ENCODE measurements at places on chromosomes 12 and 14.

- no peak for DNase-seq
Measured at GRCh38 chr14:44279357-44279756, 227.7 kb downstream of the FSCB start.

DNA sequence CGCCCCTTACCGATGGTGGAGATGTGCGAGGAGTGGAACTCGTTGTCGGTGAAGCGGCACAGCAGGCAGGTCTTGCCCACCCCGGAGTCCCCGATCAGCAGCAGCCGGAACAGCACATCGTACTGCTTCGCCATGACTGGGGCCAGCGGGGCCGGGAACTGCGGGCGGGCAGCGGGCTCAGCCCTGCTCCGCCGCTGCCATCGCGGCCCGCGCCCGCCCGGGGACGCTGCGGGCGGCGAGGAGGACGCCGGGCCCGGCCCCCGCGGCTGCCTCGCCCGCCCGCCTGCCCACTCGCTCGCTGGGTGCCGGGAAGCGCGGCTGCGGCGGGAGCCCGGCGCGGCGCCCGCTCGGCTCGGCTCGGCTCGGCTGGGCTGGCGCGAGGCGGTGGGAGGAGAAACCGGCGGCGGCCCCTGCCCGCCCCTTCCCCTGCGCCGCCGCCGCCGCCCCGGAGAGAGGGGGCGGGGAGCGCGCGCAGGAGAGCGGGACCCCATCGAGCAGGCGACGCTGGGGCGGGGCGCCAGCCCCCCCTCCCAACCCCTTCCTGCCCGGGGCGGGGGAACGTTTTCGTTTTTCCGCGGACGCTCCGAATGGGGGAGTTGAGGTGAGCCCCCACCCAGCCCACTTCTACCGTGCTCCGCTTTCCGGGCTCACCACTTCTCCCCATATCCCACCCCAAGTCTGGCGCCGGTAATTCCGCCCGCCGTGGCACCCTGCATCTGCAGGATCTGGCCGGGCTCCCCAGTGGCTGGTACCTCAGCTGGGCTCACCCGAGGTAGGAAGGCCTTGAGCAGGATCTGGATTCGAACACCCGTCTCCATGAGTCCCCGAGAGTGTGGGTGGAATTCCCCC lies at the start of gene RAB15:
Gene RAB15, minus strand, starts transcription at position 394 of the 849 bp plus-strand sequence. Its CDS starts 260 bp downstream, at position 134.
- DNase-seq, result peak; percentile 80

DNA sequence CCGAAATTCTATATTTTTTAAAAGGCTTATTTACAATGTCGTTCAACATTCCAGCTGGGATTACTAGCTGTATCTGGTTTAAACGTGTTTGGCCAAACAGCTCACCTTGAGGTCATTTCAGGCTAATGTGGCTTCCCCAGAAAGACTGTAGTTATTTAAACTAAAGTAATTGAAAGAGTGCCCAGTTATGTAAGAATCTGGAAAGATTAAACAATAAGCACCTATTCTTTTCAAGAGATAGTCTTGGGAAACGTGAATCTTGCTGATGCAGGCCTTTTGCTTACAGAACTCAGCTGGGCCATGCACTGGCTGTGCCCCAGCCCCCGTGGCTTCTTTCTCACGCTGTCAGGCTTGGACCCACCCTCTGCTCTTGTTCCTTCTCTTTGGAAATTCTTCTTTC lies 24.4 kb downstream of the GLRX5 start:
- no peak for DNase-seq

DNA sequence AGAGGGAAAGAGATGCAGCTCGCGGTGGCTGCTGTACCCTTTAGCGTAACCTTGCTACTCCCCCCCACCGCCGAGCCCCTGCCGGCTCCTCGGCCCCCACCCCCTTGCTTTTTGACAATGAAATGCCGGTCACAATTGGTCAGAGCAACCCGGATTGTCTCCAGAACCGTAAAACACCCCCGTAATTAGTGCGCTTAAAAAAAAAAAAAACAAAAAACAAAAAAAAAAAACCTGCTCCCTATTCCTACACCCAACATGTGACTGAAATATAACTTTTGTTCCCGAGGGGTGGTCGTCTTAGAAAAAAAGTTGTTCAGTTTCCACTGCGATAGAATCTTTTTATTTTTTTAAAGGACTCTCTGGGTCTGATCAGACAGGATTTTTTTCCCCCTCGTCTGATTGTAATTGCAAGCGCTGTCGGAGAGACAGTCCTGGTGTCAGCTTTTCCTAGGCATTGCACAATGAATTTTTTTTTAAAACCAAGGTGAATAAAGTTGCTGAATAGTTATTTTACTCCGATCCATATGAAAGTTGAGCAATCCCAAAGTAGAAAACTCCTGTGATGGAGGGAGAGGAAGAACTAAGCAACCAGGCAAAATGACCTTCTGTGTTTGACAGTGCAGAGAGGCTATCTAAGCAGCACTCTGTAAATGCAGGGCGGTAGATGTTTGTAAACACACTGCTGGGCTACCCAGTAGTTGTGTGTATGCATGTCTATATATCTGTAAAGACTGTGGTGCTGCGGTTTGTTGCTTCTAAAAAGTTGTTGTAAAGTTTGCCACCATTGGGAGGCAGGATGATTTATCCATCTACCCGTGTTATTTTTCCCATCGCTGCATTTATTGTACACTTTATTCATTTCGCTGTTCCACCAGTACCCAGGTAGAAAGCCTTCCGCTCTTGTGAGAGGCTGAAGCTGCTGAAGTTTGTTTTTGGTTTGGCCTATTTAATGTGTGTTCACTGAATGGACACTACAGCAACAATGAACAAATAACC lies 1.1 kb downstream of the ETV6 start:
- peak; percentile 32 for DNase-seq

DNA sequence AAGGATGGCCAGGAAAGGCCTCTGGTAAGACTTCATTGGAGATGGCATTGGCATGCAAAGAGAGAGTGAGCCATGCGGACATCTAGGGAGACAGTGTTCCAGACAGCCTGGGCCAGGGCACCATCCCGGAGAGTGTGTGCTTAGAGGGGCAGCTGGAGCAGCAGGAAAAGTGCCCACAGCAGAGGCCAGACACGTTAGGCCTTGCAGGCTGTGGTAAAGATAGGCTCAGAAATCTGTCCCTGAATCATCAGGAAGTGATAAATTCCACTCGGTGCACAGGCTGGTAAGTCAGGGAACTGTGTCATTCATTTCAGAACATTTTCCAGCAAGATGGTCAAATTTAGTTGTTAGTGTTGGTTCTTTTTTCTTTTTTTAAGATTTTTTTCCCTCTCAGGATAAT lies 8.8 kb downstream of the GALNT16 start:
- DNase-seq, result no peak

DNA sequence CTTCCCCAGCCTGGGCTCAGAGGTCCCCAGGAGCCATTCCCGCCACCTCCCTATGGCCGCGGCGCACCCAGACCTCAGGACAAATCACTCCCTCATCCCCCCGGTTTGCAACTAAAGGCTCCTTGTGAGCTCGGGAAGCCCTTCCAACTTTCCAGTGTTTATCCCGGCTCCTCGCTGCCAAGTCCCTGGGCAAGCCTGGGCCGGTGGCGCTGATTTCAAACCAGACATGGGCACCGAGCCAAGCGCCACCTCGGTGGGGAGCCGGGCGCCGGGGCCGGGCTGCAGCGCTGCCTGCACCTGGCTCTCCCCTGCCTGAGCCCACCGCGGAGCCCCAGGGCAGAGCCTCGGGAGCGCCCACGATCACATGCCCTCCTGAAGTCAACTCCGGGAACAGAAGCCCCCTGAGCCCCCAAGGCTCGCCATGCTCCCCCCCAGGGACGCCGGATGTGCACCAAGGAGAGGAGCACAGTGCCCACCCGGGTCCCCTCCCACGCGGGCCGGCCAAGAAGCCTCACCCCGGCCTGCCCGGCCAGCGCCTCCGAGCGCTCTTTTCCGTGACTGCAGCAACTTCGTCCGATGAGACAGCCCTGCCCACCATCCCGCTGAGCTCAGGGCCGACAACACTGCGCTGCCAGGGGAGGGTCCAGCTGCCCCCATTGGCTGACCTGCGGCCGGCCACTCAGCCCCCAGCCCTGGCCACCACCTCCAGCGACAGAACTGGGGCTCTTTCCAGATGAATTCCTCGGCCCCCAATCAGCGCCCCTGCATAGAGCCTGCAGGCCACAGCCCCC lies 50.0 kb downstream of the NCOR2 start:
- DNase-seq, result peak; percentile 97

DNA sequence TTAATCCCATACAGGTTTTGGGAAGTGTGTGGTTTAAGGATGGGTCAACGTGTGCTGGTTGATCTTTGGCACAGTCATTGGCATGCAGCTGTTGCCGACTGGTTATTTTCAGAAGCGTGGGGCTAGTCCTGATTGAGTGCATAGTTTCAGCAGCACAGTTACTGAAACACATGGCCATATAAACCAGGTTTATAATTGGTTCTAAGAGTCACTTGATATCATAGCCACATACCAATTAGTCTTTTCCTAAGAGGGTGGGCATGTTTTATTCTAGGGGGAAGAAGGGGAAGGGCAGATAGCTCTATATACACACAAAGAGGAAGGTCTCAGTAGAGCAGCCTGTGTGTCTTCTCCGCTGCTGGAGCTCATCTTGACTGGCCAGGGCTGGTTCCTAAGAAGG lies 11.0 kb upstream of the RPS6KL1 start:
- DNase-seq, result no peak

GRCh38 chr14:51957950-51958349 lies 31.4 kb upstream of the RTRAF start:
- no peak for DNase-seq

- DNase-seq, result no peak
Measured at GRCh38 chr12:103573185-103573584, 13.9 kb upstream of the STAB2 start.

DNA sequence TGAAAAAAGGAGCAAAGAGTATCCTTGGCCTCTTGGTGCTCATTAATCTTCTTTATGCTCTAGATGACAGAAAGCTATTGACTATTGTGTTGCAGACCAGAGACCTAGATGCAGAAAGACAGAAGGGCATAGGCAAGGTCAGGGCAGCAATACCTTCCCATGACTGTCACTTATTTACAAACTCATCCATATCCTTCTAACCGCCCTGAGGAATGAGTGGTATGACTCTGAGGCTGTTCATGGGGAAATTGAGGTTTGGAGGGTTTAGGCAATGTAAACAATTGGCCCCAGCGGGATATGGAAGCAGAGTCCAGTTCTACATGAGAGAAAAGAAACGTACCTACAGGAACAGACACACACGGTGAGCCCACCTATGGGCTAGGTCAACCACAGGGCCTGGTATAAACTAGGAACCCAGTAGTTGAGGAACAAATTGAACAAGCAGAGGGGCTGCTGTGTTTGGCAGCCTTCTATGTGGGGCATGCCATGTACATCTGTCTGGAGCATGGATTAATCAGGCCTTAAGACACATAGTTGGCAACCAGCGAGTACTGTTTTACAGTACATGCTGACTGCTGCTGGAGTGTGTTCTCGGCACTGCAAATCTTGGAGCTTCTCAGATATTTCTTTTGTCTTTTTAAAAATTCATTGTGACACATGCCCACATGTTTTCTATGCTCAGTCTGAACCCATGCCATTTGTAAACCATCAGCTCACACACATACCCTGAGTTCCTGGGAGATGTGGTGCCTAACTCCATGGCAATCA lies 159.7 kb upstream of the NTF3 start:
- peak; percentile 29 for DNase-seq

DNA sequence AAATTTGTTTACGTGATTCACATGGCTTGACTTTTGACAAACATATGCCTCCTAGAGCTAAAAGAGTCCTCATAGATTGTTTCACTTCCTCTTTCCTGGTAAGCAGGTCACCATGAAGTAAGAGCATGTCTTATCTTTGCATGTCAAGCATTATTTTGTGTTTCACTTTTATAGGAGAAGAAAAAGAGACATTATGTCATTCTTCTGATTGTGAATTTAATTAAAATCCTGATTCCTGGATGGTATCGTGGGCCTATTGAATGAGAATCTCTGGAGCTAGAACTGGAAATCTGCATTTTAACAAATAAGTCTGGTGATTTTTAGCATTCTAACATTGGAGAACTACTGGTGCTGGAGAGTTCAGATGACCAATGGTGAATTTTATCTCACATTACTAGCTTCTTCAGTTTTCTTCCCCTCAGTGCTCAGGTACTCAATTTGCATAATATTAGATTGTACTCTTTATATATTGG lies 218.6 kb upstream of the ATP2B1 start:
- DNase-seq, result no peak

DNA sequence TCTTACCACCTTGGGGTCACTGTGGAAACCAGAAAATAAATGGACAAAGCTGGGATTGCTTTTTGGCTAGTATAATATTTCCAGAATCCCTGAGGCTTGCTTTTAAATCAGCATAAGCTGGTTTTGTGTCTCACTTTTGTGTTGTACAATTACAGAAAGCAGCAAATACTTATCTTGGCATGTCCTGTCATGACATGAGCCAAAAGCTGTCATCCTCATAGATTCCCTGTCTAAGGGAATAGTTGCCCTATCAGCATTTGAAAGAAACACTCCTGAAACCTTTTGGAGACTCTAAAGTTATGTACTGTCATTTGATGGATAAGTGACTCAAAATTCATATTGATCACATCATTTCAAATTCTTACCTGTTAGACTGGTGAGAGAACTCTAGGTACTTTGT lies 987.2 kb downstream of the NRXN3 start:
- no peak for DNase-seq
